Glutamatergic neuron (in vitro differentiated cells): ENCODE measurements at places on chromosomes 7 and 10. TPM values are rescaled to one million over a fixed set of nuclear protein-coding genes. Genes with fewer than 3 reads are reported as not detected.

The INTS1 gene
- total RNA-seq: 108 TPM

The MICALL2 gene
- total RNA-seq: 28.0 TPM

DNA sequence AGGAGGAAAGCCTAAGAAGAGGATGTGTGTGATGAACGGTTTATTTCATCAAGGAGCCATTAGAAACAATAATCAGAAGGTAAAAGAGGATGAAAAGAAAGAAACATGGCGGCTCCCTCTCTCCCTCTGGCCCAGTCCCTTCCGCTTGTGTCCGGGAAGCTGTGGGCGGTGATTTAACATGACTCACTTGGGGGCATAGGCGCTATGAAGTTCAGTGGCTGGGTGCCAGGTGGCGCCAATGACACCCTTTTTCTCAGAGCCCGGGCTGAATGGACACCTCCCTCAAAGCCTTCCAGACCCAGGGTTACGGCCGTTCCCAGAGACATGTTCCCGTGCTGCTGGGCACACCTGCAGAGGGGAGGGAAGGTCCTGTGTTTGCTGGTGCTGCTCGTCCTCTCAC lies 244.0 kb downstream of the SKAP2 start:
- peak overlapping the region; percentile 12 for H3K27ac ChIP-seq
- peaks cover 10% of the 10 kb centered on the region for H3K27me3 ChIP-seq
- peaks cover 5% of the 10 kb centered on the region for H3K36me3 ChIP-seq
- peaks cover 31% of the 10 kb centered on the region for H3K4me1 ChIP-seq
- H3K4me3 ChIP-seq: no peak overlapping the region
- peak; percentile 35 for DNase-seq

GRCh38 chr7:77504951-77505350 lies 32.1 kb upstream of the PTPN12 start:
- peaks cover 2% of the 10 kb centered on the region for H3K27me3 ChIP-seq
- H3K4me3 ChIP-seq: no peak overlapping the region
- H3K36me3 ChIP-seq: peaks cover 9% of the 10 kb centered on the region
- no peaks in the 10 kb centered on the region for H3K4me1 ChIP-seq
- no peak overlapping the region for H3K27ac ChIP-seq

DNA sequence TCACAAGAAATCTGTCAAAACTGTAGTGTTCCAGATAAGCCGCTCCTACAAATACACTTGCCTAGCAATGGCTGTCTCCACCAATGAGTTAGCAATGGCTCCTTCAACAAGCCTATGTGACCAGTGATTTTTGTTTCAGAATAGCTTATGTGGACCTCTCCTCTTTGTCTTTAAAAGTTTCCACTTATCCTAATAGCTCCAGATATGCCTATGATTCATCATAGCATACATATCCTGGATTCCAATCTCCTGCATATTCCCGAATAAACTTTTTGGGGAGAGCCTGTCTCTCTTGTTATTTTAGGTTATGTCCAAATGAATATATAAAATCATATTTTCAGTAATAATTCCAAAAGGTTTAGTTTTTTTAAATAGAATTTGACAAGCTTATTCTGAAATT lies 510.6 kb downstream of the ARL4A start:
- H3K4me1 ChIP-seq: no peaks in the 10 kb centered on the region
- H3K27me3 ChIP-seq: no peaks in the 10 kb centered on the region
- H3K4me3 ChIP-seq: no peak overlapping the region
- no peak for DNase-seq

DNA sequence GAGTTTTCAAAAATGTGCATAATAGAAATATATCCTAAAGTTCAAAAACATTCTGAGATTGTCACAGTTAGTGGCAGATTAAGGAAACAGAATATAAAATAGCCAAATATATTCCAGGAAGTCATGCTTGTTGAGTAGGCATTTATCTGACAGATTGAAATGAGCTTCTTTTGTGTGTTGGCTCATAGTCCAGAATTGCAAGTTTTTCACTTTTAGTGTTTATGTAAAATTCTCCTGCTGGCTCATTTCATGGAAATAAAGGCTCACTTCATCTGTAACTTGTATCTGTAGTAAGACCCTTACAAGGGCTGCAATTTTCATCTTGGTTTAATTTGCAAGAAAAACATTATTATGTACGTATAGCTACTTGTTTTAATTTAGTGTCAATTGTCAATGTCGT lies 93.5 kb downstream of the MCU start:
- no peaks in the 10 kb centered on the region for H3K36me3 ChIP-seq
- no peak overlapping the region for H3K27ac ChIP-seq
- H3K4me3 ChIP-seq: no peak overlapping the region
- no peak for DNase-seq

The LRIT1 gene
- not detected for total RNA-seq

DNA sequence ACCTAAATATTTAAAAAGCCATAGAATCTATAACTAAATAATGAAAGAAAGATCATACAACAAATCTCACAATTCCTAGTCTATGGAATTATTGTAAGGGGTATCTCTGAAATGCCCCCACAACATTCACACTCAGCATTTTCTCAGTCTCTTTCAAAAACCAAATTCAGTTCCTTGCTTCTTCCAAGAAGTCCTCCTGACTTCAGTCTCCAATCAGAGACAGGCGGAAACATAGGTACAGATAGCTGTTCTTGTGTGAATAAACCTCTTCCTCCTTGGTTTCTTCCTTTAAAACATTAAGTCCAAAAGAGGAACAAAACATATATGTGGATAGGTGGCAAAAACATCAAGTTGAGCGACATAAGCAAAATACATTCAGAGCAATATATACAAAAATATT lies 13.9 kb upstream of the FBXW4 start:
- DNase-seq: no peak
- H3K27me3 ChIP-seq: peaks cover 2% of the 10 kb centered on the region
- no peak overlapping the region for H3K4me3 ChIP-seq
- H3K4me1 ChIP-seq: no peaks in the 10 kb centered on the region
- H3K27ac ChIP-seq: no peak overlapping the region

The PLPP4 gene
- 2.6 TPM for total RNA-seq

The TLL2 gene
- total RNA-seq: 0.17 TPM

DNA sequence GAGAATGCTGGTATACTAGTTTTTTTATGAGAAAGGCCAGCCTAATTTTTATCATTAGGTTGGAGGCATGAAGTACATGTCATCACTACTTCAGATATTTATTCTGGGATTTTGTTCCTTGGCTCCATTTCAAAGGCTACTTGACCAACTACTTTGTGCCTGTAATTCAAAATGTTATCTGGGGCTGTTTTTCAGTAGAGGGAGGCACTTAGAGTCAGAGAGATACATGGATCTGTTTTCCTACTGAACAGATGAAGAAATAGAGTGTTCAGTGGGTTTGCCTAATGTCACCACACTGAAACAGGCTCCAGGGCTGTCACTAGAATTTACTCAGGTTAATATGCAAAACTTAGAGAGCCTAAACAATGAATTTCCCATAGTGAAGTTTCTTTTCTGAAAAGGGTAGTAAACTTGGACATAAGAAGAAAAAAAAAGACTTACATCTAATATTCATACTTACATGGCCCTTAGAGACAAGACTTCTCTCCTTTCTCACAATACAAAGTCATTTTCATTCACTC lies 127.3 kb upstream of the ITGB1 start:
- H3K4me1 ChIP-seq: peaks cover 3% of the 10 kb centered on the region
- H3K27ac ChIP-seq: no peak overlapping the region
- H3K36me3 ChIP-seq: no peaks in the 10 kb centered on the region
- no peak for DNase-seq

The GRM8 gene
- 7.8 TPM for total RNA-seq

- H3K27ac ChIP-seq: no peak overlapping the region
- peaks cover 16% of the 10 kb centered on the region for H3K4me1 ChIP-seq
- H3K4me3 ChIP-seq: no peak overlapping the region
- no peak for DNase-seq
- H3K27me3 ChIP-seq: peaks cover 6% of the 10 kb centered on the region
- no peaks in the 10 kb centered on the region for H3K36me3 ChIP-seq
Observed at GRCh38 chr10:13784067-13784466, 197.3 kb downstream of the PRPF18 start.

DNA sequence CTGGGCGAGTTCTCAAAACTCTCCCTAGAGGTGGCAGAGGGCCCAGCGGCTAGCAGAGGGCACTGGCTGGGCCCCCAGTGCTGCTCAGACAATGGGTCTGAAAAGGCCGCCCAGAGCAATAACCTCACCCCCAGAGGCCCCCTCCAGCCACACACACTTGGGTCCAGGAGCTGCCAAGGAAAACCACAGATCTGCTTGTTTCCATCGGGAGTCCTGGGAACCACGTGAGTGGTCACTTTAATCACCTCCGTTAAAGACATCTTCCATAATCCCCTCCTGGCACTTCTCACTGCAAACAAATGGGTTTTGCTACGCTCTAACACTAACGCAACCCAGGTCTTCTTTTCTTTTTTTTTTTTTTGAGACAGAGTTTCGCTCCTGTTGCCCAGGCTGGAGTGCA lies 30.0 kb downstream of the NUDT1 start:
- H3K27ac ChIP-seq: no peak overlapping the region
- no peak for DNase-seq
- no peak overlapping the region for H3K4me3 ChIP-seq
- H3K4me1 ChIP-seq: peaks cover 4% of the 10 kb centered on the region
- no peaks in the 10 kb centered on the region for H3K27me3 ChIP-seq
- H3K36me3 ChIP-seq: no peaks in the 10 kb centered on the region

DNA sequence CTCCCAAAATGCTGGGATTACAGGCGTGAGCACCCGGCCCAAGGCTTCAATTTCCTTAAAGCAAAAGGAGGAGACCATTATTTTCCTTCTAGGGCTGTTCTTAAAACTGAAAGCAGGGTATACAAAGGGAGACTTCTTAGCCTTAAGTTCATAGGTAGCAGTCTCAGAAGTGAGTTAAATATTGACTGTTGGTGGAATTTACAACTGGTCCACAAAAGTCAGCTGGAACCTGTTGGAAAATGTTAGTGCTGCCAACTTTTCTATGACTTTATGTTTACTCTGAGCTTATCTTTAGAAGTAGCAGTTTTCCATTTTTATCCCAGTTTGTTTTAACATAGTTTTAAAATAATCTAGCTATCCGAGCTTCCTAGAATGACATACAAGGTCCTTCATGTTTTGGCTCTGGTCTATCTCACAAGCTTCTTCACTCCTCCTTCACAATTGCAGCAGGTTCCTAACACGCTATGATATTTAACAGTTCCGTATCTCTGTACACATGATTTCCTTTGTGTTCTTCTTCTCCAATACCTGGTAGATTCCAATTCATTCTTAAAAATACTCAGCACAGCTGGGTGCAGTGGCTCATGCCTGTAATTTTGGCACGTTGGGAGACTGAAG lies 3.3 kb downstream of the SLC26A3 start:
- H3K4me3 ChIP-seq: no peak overlapping the region
- DNase-seq: no peak
- no peaks in the 10 kb centered on the region for H3K36me3 ChIP-seq
- no peaks in the 10 kb centered on the region for H3K4me1 ChIP-seq
- H3K27ac ChIP-seq: no peak overlapping the region

GRCh38 chr10:128854204-128854603 lies 612.8 kb upstream of the MGMT start:
- DNase-seq: no peak
- H3K4me1 ChIP-seq: peaks cover 4% of the 10 kb centered on the region
- H3K4me3 ChIP-seq: no peak overlapping the region
- no peaks in the 10 kb centered on the region for H3K27me3 ChIP-seq

The MRLN gene
- not detected for total RNA-seq

The PLAU gene
- 0.59 TPM for total RNA-seq

GRCh38 chr7:29309041-29309854 lies 114.7 kb downstream of the CHN2 start:
- DNase-seq: no peak
- H3K4me1 ChIP-seq: peaks cover 26% of the 10 kb centered on the region
- H3K27ac ChIP-seq: no peak overlapping the region
- H3K27me3 ChIP-seq: peaks cover 2% of the 10 kb centered on the region

- H3K27ac ChIP-seq: no peak overlapping the region
- no peak for DNase-seq
- no peak overlapping the region for H3K4me3 ChIP-seq
- H3K27me3 ChIP-seq: peaks cover 3% of the 10 kb centered on the region
- no peaks in the 10 kb centered on the region for H3K36me3 ChIP-seq
Observed at GRCh38 chr7:51589111-51589510, 272.5 kb upstream of the COBL start.

GRCh38 chr7:1413936-1414639 lies 45.2 kb downstream of the MICALL2 start:
- peaks cover 12% of the 10 kb centered on the region for H3K4me1 ChIP-seq
- H3K4me3 ChIP-seq: no peak overlapping the region
- no peak overlapping the region for H3K27ac ChIP-seq
- no peak for DNase-seq
- H3K36me3 ChIP-seq: no peaks in the 10 kb centered on the region

DNA sequence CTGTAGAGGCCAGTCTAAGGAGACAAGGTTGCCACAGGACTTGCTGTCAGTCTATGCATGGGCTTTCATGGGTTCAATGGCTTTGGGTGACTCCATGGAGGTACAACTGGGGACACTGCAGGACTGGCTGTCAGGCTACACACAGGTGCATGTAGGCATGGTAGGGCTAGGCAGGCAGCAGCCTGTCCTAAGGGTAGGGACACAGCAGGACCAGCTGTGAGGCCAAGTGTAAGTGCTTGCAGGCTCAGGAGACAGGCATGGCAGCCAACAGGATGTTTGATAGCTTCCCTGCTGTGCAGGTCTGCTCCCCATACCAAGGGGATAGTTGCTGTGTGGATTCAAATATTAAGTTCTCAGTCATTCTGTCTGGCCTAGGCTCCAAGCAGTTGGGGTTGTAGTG lies 181.0 kb upstream of the NPY start:
- H3K27me3 ChIP-seq: no peaks in the 10 kb centered on the region
- H3K36me3 ChIP-seq: no peaks in the 10 kb centered on the region
- no peak overlapping the region for H3K27ac ChIP-seq
- no peaks in the 10 kb centered on the region for H3K4me1 ChIP-seq
- no peak overlapping the region for H3K4me3 ChIP-seq
- no peak for DNase-seq

- no peak overlapping the region for H3K4me3 ChIP-seq
- peaks cover 27% of the 10 kb centered on the region for H3K4me1 ChIP-seq
Observed at GRCh38 chr10:72011468-72011867, 47.3 kb downstream of the CHST3 start.

The CDC14C gene
- total RNA-seq: not detected

- no peak overlapping the region for H3K27ac ChIP-seq
- H3K4me3 ChIP-seq: no peak overlapping the region
- peaks cover 2% of the 10 kb centered on the region for H3K4me1 ChIP-seq
- H3K36me3 ChIP-seq: no peaks in the 10 kb centered on the region
- DNase-seq: no peak
Observed at GRCh38 chr7:50306494-50307367, 2.2 kb downstream of the IKZF1 start.

DNA sequence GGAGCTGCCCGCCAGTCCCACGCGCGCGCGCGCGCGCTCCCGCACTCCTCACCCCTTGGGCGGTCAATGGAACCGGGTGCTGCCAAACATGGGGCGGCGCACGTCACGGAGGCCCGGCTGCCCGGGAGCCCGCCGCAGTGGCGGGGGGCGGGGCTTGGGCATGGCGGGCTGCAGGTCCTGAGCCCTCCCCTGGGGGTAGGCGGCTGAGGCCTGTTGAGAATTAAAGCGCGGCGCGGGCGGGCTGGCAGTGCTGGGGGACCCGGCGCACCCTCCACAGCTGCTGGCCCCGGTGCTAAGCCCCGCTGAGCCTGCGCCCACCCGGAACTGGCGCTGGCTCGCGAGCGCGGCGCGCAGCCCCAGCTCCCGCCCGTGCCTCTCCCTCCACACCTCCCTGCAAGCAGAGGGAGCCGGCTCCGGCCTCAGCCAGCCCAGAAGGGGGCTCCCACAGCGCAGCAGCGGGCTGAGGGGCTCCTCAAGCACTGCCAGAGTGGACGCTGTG lies 634.2 kb downstream of the ANKRD7 start:
- no peaks in the 10 kb centered on the region for H3K27me3 ChIP-seq
- no peaks in the 10 kb centered on the region for H3K36me3 ChIP-seq
- no peak overlapping the region for H3K27ac ChIP-seq

The SPAM1 gene
- not detected for total RNA-seq
